ENCODE measurements at places on chromosomes 1 and 21.

GRCh38 chr1:2290595-2291510 lies 62.7 kb downstream of the SKI start:
- peak; percentile 94 for DNase-seq

- DNase-seq: no peak
Observed at GRCh38 chr1:46592823-46593222, 11.2 kb downstream of the MKNK1 start.

DNA sequence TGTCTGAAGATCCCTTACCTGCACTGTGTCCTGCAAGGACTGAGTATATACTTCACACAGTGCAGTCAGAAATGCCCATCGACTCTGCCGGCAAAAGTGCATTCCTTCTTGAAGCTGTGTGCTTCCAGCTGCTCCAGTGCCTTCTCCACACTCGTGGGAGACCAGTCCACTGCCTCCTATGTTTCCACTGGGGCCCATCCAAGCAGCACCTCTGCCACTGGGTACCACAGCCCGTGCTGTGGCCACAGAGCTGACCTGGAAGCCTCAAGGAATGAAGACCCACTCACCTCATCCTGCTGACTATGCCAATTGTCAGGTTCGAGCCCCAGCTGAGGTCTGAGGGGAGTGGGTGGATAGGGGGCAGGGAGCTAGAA lies 108.1 kb downstream of the GDAP2 start:
- peak; percentile 14 for DNase-seq

DNA sequence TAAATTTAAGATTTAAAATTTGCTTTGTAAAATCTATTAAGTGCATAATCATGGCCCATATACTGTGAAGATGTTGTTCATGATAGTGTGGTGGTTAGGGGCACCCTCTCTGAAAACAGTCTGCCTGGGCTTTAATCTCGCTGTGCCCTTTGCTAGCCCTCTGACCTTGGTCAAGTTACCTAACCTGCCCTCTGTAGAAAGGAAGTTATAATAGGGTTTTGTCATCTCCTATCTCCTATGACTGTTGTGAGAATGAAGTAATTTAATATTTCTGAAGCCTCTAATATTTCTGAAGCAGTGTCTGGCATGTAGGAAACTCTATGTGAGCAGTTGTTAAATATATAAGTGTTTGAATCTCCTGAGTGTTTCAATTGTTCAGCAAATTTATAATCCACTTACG lies 116.6 kb upstream of the IVNS1ABP start:
- no peak for DNase-seq

DNA sequence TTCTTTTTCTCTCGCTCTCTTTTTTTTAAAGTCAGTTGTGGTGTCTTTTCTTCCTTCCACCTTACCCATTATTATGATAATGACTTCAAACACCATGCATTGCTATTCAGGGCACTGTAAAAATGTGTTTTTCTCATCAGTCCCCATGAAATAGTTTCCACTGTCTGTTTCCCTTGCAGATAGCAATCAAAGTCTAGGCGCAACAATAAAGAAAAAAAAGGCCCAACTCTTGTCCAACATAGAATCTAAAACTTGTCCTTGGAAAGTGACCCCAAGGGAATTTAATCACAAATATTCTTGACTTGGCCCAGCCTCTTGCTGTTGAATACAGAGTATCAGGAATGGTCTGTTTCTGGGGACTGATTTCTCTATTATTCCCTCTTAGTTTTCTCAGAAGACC lies 382.5 kb downstream of the PLPP3 start:
- no peak for DNase-seq

- no peak for DNase-seq
Observed at GRCh38 chr1:189212606-189213005, 1265.1 kb downstream of the BRINP3 start.

- DNase-seq: no peak
Observed at GRCh38 chr1:177825276-177825901, 144.5 kb downstream of the SEC16B start.

DNA sequence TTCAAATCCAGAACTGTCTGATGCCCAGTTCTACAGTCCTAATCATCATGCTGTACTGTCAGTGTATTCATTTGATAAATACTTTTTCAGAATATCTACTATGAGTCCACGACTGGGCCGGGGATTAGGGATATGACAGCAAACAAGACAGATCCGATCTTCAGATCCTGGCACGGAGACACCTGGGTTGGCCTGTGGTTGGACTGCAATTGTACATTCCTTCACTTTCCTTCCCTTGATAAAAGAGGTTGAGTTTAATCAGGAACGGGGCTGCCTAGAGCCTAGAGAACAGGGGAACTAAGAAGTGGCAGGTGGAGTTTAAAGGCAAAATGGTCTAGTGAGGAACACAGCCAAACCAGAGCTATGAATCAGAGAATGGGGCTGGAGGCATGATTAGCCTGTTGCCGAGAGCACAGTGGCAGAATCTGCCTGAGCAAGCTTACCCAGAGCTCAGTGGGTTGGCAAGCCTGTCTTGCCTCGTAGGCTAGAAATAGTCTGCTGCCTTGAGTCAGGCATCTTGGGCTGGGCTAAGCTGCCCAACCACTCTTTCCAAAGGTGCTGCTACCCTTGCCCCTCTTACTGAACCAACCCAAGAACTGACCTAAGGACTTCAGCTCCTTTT lies 38.1 kb upstream of the PTCH2 start:
- peak; percentile 90 for DNase-seq

DNA sequence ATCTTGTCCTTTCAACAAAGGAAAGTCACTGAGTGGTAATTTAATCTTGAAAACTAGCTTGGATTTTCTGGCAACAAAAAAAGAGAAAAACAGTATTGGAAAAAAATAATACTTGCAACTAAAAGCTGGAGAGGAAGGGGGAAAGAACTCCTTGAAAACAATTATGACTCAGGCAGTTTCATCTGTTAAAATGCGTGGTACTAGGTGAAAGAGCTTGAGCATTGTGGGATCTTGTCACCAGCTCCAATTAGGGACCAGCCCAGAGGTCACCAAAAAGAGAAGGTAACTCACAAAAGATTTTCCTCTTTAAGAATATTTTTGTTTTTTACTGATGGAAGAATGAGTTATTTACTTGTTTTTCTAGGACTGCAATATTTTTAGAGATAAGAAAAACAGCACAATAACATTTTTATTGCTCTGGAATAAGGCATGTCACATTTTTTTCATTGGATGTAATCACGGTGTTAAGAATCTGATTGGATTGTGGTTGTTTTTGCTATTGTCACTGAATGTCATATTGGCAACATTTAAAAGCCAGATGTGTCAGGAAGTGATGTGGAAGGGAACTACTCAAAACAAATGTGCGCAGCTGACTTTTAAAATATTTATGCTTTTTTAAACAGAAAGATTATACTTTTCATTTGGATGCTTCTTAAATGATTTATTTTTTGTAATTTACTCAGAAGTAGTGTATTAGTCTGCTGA lies 78.5 kb upstream of the ADAMTS5 start:
- no peak for DNase-seq
